Sciatic nerve (tissue), 2 donors: ENCODE measurements at places on chromosomes 1 and 21. TPM values are rescaled to one million over a fixed set of nuclear protein-coding genes. Genes with fewer than 3 reads are reported as not detected.

YIPF1 gene
- total RNA-seq, result 16.6 TPM

GRCh38 chr1:34129630-34130029 is 35.4 kb downstream of the CSMD2 start:
- no peak for DNase-seq

DNA sequence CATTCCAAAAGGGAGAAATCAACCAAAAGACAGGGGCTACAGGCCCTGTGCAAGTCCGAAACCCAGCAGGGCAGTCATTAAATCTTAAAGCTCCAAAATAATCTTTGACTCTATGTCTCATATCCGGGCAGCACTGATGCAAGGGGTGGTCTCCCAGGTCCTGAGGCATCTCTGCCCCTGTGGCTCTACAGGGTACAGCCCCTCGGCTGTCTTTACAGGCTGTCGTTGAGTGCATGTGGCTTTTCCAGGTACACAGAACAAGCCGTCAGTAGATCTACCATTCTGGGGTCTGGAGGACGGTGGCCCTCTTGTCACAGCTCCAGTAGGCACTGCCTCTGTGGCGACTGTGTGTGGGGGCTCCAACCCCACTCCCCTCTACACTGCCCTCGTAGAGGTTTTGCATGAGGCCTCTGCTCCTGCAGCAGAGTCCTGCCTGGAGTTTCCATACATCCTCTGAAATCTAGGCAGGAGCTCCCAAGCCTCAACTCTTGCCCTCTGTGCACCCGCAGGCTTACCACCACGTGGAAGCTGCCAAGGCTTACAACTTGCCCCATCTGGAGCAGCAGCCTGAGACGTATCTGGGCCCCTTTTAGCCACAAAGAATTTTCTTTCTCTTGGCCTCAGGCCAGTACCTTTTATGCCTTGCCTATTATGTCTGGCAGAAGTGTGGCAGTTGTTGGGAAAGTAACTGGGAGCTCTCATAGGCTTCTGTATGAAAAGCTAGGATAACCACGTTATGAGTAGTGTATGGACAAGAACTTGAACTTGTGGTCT is 52.5 kb downstream of the POU2F1 start:
- no peak for DNase-seq

DNA sequence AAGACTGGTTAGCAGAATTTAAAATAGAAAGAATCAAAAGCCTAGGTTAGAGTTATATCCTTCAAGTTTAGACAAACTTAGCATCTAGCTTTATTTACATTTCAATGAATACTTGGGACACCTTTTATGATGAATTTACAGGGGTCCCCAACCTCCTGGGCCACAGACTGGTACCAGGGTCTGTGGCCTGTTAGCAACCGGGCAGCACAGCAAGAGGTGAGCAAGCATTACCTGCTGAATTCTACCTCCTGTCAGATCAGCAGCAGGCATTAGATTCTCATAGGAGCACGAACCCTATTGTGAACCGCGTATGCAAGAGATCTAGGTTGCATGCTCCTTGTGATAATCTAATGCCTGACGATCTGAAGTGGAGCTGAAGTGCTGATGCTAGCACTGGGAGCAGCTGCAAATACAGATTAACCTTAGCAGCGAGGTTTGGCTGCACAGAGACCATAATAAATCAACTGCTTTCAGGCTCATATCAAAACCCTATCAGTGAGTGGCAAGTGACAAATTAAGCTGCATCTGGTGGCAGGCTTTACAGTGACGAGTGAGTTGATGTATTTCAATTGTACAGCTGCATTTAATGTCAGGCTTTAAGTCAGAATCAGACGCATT is 82.0 kb downstream of the UCHL5 start:
- DNase-seq, result no peak

- DNase-seq, result no peak
These were observed 9.2 kb downstream of the LBR start for GRCh38 chr1:225418598-225418997.

- DNase-seq, result peak; percentile 56
These were observed 89.7 kb downstream of the ATP5PO start for GRCh38 chr21:33825915-33826314.

DNA sequence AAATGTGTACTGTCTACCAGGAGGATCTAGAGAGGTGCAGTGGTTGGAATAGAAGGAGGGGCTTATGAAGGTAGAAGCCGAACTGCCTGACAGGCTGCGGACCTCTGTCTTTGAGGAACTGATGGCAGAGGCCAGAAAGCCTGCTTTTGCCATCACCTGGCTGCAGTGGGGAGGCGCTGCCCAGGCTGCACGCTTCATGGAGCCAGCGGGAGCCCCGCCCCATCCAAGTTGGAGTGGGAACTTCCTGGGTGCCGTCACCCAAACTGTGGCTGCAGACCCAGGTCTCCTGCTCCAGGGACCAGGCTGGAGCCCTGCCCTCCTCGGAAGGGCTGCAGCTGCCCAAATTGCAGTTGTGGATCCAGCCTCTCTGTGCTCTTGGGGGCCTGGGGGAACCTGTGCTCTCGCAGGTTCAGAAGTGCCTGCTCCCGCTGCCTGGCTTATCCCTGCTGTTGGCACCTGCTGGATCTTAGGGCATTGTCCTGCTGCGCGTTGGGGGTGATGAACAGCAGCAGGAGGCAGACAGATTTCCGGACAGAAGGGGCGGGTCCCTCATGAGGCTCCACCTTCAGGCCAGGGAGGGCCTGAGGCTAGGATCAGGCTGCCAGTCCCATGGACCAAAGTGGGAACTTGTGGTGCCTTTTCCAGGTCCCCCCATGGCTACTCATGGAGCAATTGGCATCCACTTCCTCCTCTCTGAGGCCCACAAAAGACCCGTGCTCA is 118.0 kb upstream of the PLPPR4 start:
- no peak for DNase-seq

DNA sequence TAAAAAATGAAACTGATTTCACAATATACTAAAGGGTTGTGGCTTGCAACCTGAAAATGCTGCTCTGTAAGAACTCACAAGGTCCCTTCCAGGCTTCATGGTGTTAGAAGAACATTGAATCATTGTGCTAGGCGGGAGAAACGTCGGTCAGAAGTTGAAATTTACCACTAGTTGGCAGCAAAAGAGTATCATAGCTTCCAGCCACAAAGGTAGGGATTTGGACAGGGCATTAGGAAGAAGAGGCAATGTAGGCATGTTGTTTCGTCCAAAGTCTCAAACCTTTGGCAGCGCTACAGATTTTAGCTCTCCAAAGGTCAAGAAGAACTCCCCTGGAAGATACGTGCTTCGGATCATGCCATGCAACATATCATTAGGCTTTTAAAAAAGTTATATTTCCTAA is 62.5 kb upstream of the ZP4 start:
- DNase-seq, result no peak
